ENCODE measurements at places on chromosomes 11 and 22.

DNA sequence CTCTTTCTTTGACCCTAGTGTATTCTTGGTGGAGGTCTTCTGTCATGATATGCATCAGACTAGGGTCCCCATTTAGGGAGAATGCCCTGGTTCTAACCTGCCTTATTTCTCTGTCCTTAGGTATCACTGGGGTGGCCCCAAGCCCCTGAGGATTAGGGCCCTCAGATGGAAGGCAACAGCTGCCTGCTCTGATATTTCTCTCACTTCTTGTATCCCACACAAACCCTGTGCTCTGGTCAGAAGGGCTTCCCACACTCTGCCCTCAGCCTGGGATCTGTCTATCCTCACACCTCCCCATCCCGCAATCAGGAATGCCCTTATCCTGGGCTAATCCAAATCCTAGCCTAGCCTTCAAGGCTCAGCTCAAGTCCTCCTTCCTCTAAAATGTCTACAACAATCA, 75.5 kb downstream of the KCNC1 start:
- DNase-seq: no peak

DNA sequence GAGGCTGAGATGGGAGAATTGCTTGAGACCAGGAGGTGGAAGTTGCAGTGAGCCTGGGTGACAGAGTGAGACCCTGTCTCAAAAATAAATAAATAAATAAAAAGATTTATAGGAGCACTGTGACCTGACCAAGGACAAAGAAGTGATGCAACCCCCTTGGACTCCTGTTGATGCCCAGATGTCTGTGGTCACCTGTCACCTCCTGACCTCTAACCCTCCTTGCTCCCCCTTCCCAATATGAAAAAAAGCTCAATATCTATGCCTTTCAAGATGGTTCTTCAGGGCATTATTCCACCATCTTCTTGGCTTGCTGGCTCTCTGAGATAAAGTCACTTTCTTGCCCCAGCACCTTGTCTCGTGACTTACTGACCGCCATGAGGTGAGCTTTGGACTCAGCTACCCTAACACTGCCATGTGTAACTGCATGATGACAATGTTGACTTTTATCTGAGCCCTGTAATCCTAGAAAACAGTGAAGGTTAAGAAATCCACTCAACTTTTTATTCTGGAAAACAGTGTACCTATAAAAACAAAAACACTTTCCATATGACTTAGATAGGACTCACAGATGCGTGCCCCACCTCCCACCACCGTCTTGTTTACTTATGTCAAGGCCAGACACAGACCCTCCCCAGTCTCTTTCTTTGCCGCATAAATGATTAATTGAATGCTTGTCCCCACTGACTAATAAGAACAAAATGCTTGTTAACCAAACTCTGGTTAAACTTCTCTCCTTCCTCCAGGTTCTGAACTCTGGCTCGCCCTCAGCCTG, 360.5 kb downstream of the BUD13 start:
- DNase-seq: no peak

DNA sequence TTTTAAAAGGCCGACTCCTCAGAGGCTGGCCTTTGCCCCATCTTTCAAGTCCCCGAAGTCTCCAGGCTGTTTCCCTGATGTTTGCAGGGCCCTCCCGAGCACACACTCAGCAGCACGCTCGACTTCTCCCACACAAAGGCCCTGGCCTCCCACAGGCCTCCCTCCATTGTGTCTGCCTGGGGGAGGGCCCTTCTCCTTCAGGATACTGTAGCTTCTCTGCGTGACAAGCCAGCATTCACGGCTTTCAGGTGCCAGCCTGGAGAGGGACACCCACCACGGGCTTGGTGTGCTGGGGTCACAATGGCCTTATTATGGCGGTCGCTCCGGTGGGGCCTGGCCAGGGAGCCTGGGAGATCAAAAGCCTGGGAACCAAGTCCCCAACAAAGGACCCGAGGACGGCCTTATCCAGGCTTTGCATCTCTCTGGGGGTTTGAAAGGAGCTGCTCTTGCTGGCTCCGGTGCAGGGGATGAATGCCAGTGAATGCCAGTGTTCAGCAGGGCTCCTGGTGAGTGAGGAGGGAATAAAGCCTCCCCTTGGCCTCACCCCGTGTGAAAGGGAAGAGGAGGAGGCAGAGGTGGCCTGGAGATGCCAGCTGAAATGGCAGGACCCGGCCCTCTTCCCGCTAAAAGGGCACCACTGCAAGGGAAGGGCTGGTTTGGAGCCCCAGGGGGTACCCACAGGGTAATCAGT, 55.0 kb downstream of the TRAF6 start:
- no peak for DNase-seq

- DNase-seq: no peak
Measured at GRCh38 chr22:19772673-19773469, 12.3 kb downstream of the TBX1 start.

GRCh38 chr11:113376156-113376555, 11.4 kb upstream of the ANKK1 start:
- DNase-seq: no peak

DNA sequence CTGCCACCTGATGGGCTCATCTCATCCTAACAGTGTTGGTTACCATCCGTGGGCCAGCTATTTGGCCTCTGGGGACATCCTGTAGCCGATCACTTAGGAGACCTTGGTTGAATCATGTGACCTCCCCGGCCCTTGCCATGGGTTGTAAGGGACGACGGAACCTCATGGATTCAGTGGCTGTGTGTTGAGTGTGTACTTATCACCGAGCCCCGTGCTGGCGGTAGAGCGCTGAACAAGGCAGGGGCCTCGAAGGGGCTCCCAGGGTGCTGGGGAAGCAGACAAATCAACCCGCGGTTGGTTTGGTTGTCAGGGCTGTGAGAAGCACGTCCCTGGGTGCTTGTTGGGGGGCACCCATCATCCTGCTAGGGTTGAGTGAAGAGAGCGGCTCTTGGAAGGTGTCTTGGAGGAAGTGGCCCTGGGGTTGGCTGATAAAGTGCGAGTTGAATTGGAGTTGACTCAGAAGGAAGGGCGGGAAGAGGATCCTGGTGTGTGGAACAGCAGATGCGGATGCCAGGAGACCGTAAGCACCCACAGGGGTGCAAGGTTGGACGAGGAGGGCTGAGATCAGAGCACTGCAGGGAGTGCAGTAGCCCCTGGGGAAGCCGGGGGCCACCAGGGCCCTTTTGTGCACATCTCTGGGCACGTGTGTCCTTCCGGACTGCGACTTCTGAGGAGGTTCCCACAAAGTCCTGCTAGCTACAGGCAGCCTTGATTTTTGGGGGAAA, 53.6 kb downstream of the MPPED1 start:
- DNase-seq: no peak

GRCh38 chr22:39820256-39820655, 73.3 kb downstream of the ENTHD1 start:
- DNase-seq: no peak

- DNase-seq: no peak
Measured at GRCh38 chr11:66860449-66860831, 3.6 kb downstream of the LRFN4 start.

- no peak for DNase-seq
Measured at GRCh38 chr11:124766156-124766555, 4.1 kb upstream of the ESAM start.

DNA sequence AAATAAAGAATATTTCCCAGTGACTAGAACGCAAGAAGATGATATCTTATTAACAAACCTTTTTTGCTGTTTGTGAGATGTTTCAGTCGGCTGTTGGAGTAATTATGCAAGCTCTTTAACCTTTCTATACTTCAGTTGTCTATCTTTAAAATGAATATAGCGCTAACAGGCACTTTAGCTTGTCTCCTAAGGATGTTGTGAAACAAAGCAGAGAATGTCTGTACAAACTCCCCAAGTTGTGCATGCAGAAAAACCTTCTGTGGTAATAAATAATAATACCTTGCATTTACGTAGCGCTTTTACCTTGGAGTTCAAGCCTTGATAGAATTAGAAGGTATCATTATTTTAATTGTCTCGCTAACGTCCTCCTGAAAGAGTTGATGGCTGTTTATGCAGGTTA, 1.9 kb upstream of the KDM2A start:
- no peak for DNase-seq

DNA sequence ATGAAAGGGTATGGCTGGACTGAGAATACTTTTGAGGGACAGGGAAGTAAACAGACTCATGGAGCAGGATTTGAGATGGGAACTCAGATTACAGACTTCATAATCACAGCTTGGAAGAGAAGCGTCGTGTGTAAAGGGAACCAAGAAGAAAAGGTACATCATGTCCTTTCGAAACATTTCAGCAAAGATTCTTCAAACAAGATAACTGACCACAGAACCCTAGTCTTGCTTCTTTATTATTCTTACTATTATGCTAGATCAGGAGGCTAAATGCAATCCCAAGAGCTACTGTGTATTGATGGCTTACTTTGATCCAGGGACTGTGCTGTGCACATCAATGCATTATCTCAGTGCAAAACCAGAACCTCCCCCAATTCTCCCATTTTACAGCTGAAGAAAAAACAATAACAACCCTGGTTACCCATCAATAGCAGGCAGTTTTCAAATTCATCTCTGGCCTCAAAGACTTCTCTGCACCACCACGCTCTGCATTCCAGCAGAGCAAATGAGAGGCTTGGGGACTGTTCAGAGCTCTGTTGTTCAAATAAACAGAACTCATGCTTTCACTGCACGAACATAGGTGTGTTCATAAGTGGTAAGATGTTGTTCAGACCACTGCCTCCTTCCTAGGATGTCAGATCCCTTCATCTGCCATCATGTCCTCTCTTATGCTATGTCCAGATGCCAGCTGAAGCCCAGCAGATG, 104.8 kb upstream of the NAV2 start:
- no peak for DNase-seq

GRCh38 chr11:112795142-112795815, 165.9 kb upstream of the NCAM1 start:
- no peak for DNase-seq

DNA sequence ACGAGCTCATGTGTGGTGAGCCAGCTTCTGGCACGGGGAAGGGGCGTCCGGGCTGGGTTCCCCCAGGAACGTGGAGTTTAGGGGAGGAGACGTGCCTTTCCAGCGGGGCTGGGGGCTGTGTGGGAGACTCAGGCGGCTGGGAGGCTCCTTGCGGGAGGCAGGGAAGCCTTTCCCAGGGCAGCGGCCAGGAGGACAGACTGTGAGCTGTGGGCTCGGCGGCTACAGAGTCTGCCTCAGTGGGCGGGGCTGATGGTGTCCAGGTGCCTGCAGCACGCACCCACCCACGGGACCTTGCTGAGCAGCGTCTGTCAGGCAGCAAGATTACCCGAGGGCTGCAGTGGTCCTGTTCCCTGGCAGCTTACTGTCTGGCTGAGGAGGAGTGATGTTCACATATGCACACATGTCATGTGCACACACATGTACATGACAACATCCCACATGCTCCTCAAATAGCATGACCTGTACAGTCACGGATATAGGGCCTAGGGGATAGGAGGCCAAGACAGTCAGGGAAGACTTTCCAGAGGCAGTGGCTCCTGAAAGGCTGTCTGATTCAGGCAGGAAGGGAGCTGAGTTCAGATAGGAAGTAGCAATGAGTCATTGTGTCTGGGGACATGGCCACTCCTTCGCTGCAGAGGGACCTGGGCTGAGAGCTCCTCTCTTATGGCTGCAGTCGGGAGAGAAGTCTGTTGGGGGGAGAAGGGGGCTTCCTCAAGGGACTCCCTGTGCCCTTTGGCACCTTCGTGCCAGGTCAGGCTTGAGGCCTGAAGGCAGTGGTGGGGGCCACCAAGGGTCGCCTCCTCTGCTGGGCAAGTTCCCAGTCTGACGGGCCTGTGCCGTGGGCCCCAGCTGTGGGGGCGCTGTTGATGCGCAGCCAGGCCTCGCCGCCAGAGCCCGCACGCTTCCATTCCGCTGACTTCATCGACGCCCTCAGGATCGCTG, 23.3 kb upstream of the PPP6R3 start:
- DNase-seq: no peak

- DNase-seq: no peak
Measured at GRCh38 chr11:91664521-91664920, 560.1 kb upstream of the FAT3 start.

DNA sequence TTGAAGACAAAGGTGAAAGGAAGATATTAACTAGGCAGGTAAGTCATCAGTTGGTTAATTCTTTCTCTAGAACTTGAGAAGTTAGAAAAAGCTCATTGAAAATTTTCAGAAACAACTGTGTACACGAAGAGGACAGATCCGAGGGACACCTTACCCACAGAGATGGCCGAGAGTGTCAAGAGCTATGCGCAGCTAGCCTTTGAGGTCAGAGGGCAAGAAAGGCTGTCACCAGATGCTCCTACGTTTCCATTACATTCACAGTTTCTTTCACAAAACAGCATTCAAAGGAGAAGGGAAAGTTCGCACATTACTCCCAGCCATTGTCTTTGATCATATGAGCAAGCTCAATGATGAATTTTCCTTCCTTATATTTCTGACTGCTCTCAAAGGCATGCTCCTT, 34.8 kb downstream of the YPEL1 start:
- no peak for DNase-seq

DNA sequence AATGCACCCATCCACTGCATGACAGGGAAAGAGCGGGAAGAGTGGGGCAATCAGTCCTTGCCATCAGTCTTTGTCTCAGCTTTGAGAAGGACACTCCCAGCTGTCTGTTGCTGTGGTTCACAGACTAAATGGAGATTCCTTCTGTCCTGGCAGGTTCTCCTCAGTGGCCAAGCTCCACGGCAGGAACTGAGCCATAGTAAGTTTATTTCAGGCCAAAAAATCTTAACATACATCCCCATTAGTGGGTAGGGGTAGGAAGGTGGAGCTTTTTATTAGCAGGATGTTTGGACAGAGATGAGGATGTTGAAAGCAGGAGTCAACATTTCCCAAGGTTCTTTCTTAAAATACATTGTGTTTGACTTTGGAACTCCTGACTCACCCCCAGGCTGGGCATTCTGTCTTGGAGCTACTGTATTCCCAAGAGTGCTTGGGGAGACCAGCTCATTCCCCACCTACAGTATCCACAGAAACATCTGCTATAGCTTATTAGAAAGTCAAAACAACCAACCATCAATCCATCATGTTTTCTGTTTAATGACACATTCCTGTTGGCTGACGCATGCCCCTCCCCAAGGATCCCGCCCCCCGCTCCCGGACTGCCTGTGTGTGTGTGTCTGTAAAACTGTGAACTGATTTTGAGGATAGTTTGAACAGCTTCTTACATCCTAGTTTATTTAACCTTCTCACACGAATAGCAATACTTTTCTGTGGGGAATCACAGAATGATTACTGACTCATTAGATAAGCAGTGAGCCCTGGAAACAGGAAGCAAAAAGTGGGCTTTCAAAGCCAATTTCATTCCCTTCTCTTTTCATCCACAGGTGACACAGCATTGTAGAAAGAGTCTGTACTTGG, 109.5 kb downstream of the CCDC81 start:
- no peak for DNase-seq

- DNase-seq: no peak
Measured at GRCh38 chr11:62539238-62539925, 7.2 kb downstream of the AHNAK start.

GRCh38 chr11:2997406-2997805, 5.3 kb upstream of the NAP1L4 start:
- DNase-seq: no peak

- no peak for DNase-seq
Measured at GRCh38 chr11:69430566-69430965, 50.9 kb upstream of the LINC01488 start.

- no peak for DNase-seq
Measured at GRCh38 chr11:17640493-17641164, 78.7 kb upstream of the MYOD1 start.

Measured in stimulated activated CD4-positive, alpha-beta T cell treated with anti-CD3 and anti-CD28 coated beads, Interleukin-1b, Interleukin-23, amount 100 ng/mL, for 1 hour (primary cell).